Activated naive CD8-positive, alpha-beta T cell treated with anti-CD3 and anti-CD28 coated beads, Interleukin-2, amount 10 ng/mL, durations not matched to agents 7 days and 5 days (primary cell): ENCODE measurements at places on chromosomes 4 and X.
A peak's percentile ranks its signal among the peaks of the same experiment; 100 is the strongest.

- no peak overlapping the region for H3K4me3 ChIP-seq
- no peaks in the 10 kb centered on the region for H3K4me1 ChIP-seq
- no peaks in the 10 kb centered on the region for H3K36me3 ChIP-seq
- no peaks in the 10 kb centered on the region for H3K27me3 ChIP-seq
These were observed 169.7 kb downstream of the PDHA2 start for GRCh38 chr4:96009427-96010119.

DNA sequence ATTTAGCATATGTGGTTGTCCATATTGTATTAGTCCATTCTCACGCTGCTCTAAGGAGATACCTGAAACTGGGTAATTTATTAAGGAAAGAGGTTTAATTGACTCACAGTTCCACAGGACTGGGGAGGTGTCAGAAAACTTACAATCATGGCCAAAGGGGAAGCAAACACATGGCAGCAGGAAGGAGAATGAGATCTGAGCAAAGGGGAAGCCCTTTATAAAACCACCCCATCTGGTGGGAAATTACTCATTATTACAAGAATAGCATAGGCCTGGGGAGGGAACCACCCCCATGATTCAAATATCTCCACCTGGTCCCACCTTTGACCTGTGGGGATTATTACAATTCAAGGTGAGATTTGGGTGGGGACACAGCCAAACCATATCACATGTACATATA is 122.6 kb upstream of the ANK2 start:
- DNase-seq: no peak
- H3K4me1 ChIP-seq: no peaks in the 10 kb centered on the region

GRCh38 chrX:17488036-17488435 is 113.0 kb downstream of the NHS start:
- H3K27me3 ChIP-seq: no peaks in the 10 kb centered on the region
- H3K36me3 ChIP-seq: no peaks in the 10 kb centered on the region
- DNase-seq: no peak
- no peak overlapping the region for H3K4me3 ChIP-seq

DNA sequence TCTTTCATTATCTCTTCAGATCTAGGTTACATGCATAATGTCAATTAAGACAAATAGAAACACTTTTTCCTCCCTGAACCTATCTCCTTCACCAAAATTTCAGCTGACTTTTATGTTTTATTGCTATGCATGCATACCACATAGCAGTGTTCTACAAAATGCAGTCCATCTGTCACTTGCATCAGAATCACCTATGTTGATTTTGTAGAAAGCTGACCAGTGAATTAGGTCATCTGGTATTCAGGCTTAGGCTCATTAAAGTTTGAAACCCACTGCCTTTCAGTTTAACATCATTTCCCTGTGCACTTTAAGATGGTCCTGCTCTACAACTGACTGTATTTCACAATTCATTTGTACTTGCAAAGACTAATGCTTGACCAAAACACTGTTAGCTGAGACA is 277.9 kb downstream of the CFAP299 start:
- H3K4me1 ChIP-seq: no peaks in the 10 kb centered on the region
- no peak overlapping the region for H3K27ac ChIP-seq
- DNase-seq: no peak

DNA sequence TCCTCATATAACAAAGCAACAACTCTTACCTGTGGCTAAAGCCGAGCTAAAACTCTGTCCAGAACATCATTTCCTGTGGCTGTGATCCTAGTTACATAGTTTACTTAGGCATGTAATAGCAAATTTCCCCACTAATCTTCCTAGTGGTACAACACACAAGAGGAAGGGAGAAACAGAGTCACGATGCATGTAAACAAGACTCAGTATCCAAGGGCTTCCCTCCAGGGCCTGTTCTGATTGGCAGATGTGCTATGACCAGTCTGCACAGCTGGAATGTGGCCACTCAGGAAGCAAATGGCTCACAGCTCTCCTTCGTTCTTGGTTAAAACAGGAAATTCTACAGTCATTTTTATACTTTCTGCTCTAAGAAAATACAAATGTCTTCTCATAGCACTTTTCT is 49.2 kb upstream of the PRSS48 start:
- H3K4me3 ChIP-seq: no peak overlapping the region
- H3K27me3 ChIP-seq: peaks cover 42% of the 10 kb centered on the region
- no peak for DNase-seq
- H3K36me3 ChIP-seq: no peaks in the 10 kb centered on the region
- H3K4me1 ChIP-seq: no peaks in the 10 kb centered on the region

DNA sequence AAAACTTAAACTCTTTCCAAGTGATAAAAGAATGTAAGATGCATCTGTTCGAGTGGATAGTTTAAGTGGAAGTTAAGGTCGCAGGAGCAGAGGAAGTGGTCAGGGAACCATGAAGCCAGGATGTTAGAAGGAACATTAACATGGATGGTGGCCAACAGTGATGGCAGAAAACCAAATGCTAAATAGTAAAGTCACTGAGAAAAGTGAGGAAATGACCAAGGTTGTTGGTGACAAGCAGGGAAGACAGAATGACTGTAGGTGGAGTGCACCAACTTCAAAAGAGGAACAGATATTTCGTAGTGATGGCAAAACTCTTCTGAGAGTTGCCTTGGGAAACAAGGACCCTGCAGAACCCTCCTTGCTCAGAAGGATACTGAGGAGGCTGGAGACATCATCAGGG is 226.2 kb downstream of the PALLD start:
- DNase-seq: no peak
- peaks cover 18% of the 10 kb centered on the region for H3K27me3 ChIP-seq
- peak overlapping the region; percentile 2 for H3K27ac ChIP-seq
- no peaks in the 10 kb centered on the region for H3K36me3 ChIP-seq

DNA sequence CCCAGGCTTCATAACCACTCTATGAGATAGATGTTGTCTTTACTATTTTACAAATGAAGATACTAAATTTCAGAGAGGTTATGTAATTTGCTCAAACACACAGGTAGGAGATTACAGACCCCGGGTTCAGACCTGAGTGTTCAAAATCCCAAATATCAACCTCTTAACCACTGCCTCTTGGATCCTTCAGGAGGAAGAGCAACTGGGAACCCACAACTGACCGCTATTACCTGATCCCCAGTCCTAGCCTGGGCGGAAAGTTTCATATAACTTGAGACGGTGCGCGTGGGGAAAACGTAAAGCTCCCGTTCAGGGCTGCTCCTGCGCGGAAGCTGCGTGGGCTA is 8.9 kb upstream of the PRDM8 start:
- H3K36me3 ChIP-seq: no peaks in the 10 kb centered on the region
- no peak for DNase-seq
- peaks cover 10% of the 10 kb centered on the region for H3K4me1 ChIP-seq

GRCh38 chr4:129901205-129901604 is 805.3 kb downstream of the C4orf33 start:
- H3K4me1 ChIP-seq: no peaks in the 10 kb centered on the region
- DNase-seq: no peak
- H3K4me3 ChIP-seq: no peak overlapping the region
- no peak overlapping the region for H3K27ac ChIP-seq
- H3K36me3 ChIP-seq: no peaks in the 10 kb centered on the region
- H3K27me3 ChIP-seq: no peaks in the 10 kb centered on the region

GRCh38 chr4:155809835-155810234 is 51.0 kb downstream of the GUCY1B1 start:
- no peak overlapping the region for H3K4me3 ChIP-seq
- H3K27me3 ChIP-seq: no peaks in the 10 kb centered on the region
- no peaks in the 10 kb centered on the region for H3K36me3 ChIP-seq
